ENCODE measurements at places on chromosomes 5 and 9.

DNA sequence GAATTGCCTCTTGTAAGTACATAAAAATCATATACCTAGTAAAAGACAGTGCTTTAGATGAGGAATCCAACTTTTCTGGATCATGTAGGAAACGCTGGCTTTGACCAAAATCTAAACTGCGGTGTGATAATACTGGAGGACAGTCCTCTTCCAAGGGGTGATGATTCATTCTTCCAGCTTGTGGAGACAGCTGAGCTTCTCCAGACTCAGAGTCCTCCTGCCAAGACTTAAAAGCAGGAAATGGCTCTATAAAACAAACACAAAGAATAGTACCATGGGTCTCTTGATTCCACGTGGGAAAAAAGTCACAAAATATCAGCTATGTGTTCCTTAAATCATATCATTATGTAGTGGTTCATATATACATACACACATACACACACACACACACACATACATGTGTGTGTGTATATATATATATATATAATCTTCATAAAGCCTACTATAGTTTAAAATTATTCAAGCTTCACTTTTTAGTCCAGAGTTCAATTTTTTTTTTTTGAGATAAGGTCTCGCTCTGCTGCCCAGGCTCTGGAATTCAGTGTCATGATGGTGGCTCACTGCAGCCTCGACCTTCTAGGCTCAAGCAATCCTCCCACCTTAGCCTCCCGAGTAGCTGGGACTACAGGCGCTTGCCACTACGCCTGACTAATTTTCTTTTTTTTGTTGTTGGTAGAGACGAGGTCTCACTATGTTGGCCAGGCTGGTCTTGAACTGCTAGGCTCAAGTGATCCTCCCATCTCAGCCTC, 65.0 kb downstream of the PKD2L2 start:
- ATAC-seq = peak; percentile 92

GRCh38 chr9:97740848-97741821, 44.0 kb upstream of the XPA start:
- peak; percentile 70 for ATAC-seq

- peak; percentile 84 for ATAC-seq
Measured at GRCh38 chr5:78610163-78610583, 38.4 kb downstream of the LHFPL2 start.

- ATAC-seq = no peak
Measured at GRCh38 chr5:169248550-169248949, 52.4 kb downstream of the SLIT3 start.

DNA sequence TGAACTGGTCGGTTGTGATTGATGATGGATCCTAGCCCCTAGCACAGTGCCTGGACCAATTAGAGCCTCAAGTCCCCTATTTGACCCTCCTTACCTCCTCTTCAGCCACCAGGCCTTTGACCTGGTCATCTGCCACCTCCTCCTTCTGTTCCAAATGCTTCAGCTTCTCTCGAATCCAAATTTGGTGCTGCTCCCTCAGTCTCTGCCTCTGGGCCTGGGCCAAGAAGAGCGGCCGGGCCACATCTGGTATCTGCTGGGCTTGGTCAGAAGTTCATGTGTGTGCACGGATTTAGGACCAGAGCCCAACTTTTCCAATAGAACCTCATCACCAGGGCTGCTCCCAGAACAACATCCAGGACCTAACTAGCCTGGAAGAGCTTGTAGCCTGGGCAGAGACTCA, 6.5 kb downstream of the SLC35A4 start:
- no peak for ATAC-seq

- peak; percentile 39 for ATAC-seq
Measured at GRCh38 chr9:13395156-13395555, 115.7 kb upstream of the MPDZ start.

GRCh38 chr9:90368241-90368640, 274.4 kb downstream of the DIRAS2 start:
- ATAC-seq = no peak

GRCh38 chr9:134210908-134211810, 46.8 kb upstream of the RNU6ATAC start:
- ATAC-seq = no peak

- no peak for ATAC-seq
Measured at GRCh38 chr9:126885131-126885641, 24.7 kb downstream of the ZBTB34 start.

DNA sequence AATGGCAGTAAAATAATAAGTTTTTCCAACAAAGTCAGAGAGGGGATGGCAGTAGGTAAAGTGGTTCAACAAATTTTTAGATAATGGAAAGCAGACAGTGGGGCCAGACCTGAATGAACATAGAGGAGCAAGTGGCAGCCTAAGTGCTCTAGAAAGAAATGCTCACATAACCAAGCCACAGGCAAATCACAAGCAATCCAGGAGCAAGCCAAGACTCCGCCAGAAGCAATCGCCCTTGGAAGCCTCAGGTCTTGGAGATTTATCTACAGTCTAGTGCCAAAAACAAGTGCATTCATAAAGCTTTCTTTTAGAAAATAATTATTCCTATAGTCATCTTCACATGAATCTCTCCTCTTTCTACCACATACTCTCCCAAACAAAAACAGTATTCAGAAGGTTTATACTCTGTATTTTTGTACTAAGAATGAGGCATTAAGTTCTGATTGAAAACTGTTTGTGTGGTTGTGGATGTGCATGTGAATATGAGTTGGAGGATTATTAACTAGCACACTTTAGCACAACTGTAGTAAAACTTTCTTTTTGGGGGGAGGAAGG, 375.5 kb downstream of the CDH9 start:
- no peak for ATAC-seq

DNA sequence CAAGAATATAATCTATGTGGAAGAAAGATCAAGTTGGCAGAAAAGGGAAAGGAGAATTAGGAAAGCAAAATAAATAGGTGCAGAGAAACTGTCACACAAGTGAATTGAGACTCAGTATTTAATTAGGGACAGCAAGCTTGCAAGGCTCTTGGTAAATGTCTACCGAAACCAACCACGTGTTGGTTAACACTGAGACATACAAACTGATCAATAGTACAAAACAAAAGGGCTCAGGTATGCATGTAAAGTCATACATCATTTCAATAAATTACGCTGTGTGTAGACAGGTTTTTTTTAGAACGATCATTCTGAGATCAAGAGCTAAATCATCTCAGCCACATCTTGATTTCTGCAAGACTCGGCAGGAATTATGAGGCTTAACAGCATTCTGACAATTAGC, 225.4 kb downstream of the EBF1 start:
- no peak for ATAC-seq

- peak; percentile 79 for ATAC-seq
Measured at GRCh38 chr5:115961381-115962238, 665 bp upstream of the LVRN start.

DNA sequence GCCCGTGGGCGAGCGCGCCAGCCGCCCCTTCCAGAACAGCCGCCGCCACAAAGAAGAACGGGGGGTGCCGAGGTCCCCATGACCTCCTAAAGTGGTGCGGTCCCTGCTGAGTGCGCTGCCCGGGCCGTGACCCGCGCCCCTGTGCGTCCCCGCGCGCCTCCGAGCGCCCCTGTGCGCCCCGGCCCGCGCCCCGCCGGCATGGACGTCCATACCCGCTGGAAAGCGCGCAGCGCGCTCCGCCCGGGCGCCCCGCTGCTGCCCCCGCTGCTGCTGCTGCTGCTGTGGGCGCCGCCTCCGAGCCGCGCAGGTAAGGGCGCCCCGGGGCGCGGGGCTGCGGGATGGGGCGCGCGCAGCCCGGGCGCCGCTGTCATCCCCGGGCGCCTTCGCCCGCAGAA, 384 bp downstream of the COL5A1 start:
- ATAC-seq = no peak

DNA sequence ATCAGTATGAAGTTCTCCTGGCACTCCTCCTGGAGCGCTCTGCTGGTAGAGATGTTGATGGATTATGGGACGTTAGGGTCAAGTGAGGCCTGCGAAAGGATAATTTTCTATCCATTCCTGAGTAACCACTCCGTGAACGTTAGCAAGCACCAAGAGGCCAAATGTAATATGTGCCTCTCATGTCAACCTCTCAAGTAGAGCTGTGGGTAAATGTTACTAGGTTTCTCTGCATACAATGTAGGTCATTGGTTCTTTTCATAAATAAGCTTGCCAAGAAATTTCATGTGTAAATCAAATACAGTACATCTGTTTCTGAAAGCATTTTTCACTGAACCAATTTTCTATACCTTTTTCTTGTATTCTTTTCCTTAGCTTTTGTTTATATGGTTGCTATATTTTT, 126.3 kb downstream of the KDM4C start:
- ATAC-seq = no peak

DNA sequence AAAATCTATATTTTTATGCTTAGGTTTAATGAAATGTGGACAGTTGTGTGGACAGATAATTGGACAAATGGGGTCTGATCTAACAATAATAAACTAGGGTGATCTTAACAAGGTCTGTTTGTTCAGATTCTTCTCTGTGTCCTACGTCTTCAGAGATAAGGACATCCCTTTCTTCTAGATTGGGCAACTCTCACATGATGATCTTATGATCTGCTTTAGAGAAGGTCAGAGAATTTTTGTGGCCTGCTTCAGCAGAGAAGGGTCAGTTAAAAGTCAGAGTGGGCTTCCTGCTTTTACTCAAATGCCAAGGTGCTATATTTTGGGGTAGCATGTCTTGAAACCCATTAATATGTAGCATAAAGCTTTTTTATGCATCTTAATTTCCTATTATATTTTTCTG, 63.8 kb upstream of the RGMB start:
- ATAC-seq = no peak

DNA sequence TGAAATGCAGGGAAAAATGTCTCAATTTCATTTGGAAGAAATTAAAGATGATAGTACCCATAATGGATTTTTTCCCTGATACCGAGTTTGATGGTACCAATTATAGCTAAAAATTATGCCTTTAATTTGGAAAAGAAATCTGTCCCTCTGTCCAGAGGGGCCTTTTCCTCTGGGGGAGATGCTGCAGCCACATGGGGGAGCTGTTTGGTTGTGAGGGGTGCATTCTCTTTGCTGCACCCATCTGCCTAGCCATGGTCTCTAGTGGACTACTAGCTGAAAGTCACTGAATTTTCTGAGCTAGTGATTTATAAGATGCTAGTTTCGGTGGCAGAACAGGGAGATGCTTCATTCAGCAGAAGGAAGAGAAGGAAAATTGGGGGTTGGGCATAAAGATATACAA, 9.6 kb downstream of the SEC61B start:
- ATAC-seq = peak; percentile 71

- peak; percentile 58 for ATAC-seq
Measured at GRCh38 chr9:81814794-81815464, 113.3 kb upstream of the SPATA31D4 start.

GRCh38 chr9:80699511-80699998, 989.8 kb downstream of the TLE1 start:
- no peak for ATAC-seq

Data from SK-N-SH treated with all-trans-retinoic acid at 6 μM for 48 hours (cell line).